ENCODE measurements at places on chromosomes 11 and 22.

DNA sequence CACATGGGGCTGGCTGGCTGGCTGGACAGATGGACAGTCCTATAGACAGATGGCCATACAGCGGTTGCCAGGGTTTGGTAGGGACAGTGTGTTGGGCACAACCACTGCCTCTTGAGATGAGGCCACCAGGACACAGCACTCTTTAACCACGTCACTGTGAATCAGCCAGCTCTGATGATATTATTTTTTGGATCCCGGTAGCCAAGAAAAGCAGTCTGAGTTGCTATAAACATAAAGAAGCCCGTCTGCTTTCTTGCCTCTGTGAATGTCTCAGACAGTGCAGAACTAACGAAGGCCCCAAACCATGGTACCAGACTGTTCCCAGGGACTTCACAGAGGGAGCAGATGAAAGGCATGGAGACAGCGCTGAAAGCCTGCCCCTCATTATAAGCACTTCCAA, 115.9 kb upstream of the CSNK2A3 start:
- DNase-seq: no peak

DNA sequence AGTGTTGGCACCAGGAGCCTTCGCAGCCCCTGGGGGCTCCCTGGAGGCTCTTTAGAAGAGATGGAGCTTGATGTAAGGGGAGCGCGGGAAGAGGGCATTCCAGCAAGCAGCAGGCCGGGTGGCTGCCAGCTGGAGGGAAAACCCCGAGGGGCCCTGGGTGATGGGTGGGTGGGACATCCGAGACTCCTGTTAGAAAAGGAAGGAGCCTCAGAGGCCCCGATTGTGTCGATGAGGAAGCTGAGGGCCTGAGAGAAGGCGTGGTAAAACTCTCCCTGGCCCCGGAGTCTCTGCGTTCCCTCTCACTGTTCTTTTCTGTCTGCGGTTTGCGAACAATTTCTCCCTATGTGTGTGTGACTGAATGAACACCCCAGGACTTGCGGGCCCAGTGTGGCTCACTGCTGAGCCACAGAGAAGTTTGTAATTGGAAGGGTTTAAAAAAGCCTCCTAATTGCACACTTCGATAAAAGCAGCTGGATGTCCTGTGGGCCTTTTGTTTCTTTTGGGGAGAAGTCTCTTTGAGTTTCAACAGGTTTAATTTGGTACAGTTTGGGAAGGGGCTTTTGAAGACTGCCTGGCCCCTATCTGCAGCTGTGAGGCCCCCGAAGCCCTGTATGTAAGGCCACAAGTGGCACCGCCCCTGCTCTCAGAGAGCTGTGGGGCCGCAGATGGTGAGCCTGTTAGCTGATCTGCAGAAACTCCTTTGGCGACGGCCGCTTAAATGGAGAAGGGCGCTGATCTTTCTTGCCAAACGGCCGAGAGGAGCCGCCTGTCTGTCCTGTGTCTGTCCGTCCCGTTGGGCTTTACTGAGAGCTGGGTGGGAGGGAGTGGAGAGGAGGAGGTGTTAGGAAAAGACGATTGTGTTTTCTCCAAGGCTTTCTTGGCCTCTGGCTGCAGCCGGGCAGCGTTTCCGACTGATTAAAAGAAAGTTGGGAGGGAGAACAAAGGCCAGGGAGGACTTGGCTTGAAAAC, 2.0 kb downstream of the FBLN1 start:
- DNase-seq: no peak

- DNase-seq: no peak
These were observed 18.0 kb downstream of the ACRV1 start for GRCh38 chr11:125662689-125663088.

DNA sequence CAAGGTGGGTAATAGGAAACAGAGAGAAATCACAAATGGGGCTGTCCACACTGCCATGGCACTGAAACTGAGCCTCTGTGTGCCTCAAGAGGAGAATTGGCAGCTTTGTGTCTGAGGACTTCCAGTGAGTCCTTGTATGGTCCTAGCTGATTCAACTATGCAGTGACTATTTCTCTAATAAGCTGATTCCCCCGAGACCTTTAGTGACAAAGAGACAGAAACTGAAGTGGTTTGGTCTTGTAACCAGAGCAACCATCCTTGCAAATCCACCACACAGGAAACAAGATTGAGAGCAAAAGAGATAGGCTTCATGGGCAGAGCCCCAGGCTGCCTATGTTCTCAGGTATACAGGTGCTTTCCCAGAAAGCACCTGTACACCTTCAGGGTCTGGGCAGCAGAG, 1038.5 kb downstream of the NTM start:
- no peak for DNase-seq

- no peak for DNase-seq
These were observed 327.9 kb downstream of the SOX6 start for GRCh38 chr11:16028419-16028818.

DNA sequence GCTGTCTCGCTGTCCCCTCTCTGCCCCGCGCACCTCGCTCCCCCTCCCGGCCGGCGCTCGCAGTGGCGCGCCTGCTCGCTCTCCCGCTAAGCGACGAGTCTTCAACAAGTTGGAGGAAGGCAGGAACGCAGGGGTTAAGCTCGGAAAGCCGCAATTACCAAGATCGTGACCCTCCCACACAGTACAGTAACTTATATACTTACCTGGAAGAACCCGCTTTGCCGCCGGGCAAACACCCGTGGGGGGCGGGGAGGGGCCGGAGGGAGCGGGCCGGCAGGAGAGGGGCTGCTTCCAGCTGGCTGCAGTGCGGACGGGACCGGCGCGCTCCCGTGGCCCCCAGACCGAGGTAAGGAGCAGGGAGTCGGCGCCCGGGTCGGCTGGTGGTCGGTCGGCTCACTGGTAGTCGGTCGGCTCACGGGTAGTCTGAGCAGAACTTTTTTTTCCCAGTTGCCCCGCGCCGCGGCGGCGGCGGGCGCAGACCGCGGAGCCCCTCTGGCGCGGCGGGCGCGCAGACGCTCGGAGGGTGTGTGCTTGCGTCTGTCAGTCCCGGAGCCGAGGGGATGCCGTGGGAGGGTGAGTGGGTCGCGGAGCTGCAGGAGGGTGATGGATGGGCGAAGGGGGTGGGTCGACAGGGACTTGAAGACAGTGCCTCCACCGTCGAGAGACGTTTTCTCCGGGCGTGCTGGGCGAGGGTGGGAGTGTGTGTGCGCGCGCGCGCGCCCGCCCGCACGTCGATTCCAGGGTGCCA, 101.2 kb upstream of the HSD17B12 start:
- peak; percentile 78 for DNase-seq

DNA sequence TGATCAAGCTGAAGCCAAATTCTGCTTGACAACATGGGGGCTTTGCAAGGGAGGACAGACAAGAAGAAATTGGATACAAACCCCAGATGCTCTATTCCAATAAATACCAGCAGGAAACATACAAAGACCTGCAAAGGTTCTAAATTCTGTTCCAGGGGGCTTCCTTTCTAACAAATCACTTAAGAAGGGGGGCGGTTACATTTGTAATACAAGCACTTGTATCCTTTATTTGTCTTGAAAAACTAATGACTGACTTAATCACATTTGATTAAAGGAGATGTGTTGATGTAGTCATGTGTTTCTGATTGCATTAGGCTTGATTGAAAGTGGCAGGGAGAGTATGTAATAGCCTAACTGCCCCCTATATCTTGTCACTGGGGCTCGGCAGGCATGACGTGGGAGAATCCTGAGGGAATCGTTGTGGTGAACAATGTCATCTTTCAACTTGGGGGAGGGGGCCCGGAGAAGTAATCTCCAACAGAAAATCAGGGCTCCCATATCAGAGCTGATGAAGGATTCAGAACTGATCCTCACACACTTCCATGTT, 361.7 kb downstream of the INSC start:
- DNase-seq: no peak

DNA sequence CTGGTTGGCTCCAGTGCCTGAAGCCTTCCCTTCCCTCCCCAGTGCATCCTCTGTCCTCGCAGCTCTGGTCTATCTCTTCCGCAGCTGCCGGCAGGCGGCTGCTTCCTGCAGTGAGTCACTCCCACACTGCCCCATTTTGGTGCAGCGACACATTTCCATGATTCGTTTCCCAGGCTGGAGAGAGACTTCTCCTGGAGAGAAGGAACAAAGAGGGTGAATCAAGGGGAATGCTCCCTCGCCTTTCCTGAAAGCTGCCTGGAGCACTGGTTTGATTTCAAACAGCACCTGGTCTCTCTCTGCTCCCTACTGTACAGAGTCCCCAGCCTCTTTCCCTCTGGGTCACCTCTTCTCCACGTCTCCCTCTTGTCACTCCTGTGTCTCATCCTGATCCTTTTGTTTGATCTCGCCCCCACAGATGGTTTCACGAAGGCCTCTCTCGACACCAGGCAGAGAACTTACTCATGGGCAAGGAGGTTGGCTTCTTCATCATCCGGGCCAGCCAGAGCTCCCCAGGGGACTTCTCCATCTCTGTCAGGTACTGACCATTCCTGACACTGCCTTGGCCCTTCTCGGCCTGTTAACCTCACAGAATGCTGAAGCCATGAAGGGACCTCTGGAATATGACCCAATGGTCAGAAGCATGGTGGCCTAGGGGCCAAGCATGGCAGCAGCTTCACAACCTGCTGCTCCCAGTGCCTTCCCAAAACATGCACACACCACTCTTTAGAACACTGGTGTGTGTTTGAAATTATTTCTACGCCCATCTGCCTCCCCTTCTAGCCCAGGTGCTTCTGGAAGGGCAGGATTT, at the start of gene TMA7B:
Gene TMA7B (plus strand): TSS at position 758 of the 808 bp plus-strand sequence. CDS start 3,978 bp downstream, outside the sequence.
- DNase-seq: no peak

DNA sequence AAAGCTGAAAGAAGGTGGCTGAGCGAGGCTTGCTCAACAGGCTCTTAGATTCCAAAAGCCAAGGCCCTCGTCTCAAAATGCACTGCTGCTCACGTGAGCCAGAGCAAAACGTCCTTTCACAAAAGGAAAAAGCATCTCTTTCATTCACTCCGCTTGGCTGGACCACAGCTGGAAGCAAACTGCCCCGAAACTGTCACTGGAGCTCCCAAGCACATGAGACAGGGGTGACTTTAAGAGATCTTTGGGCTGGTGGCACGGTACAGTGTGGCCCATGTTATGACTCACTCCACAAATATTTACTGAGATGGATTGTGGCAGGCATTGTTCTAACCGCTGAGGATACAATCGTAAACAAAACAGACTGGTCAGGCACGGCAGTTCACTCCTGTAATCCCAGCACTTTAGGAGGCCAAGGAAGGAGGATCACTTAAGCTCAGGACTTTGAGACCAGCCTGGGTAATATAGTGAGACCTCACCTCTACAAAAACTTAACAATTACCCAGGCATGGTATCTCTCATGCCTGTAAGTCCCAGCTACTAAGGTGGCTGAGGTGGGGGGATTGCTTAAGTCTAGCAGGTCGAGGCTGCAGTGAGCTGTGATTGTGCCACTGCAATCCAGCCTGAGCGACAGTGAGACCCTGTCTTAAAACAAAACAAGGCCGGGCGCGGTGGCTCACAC, 3.6 kb downstream of the PLA2G6 start:
- DNase-seq: no peak

DNA sequence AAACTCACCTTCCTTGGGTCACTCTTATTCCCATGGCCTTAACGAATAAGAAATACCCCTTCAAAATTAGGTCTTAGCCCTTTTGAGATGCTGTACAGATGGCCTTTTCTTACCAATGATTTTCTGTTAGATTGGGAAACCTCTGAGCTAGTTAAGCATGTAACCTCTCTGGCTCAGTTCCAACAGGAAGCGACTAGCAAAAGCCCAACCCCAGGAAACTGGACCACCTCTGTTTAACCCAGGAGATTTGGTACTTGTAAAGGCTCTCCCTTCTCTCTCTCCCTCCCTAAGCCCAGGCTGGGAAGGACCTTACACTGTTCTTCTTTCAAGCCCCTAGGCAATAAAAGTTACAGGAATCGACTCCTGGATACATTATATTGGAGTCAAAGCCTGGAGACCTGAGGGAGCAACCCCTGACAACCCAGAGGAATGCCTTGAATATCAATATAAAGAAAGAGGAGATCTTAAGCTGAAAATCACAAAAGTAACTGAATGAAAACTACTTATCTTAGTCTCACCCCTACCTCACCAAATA, 11.7 kb downstream of the APIP start:
- no peak for DNase-seq

DNA sequence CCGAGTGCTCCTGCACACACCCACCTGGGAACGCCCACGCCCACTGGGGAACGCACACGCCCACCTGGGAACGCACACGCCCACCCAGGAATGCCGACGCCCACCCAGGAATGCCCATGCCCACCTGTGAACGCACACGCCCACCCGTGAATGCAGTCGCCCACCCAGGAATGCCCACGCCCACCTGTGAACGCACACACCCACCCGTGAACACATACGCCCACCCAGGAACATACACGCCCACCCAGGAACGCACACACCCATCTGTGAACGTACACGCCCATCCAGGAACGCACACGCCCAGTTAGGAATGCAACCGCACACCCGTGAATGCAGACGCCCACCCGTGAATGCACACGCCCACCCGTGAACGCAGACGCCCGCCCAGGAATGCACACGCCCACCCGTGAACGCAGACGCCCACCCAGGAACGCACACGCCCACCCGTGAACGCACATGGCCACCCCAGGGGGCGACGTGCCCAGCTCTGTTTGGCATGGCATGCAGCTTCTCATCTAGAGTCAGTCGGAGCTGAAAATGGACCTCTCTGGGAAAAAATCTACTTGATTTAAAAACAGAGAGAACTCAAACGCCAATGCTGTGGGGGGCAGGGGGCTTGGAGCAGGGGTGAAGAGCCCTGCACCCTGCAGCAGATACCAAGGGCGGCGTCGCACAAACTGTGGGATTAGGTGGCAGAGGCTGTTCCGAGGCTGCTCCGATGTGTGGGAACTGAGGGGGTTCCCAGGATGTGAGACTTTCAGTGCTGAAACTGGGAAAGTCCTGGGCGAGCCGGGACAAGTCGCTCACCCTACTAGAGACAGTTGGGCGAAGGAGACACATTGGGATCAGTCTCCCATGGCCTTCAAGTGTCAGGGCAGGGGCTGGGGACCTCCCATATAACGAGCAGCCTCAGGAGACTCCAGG, 83.3 kb downstream of the MYEOV start:
- DNase-seq: no peak

DNA sequence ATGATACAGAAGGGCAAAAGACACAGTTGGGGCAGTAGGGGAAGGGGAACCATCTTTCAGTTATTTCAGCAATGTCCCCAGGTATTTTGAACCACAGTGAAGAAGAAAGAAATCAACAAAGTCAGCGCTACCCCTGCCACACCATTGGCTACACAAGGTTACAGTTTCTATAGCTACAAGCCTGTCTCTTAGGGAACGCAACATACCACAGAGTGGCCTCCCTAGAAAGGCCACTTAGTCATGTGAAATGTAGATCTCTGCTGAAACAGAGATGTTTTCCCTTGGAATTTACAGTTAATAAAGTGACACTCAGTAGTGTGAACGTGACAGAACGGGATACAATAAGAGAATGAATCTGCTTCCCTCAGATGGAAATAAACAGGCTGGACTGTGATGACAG, 54.6 kb downstream of the MCHR1 start:
- DNase-seq: no peak

Measured in GM20000 (cell line).